CD4-positive, alpha-beta T cell treated with Interleukin-4 for 4 hours (primary cell): ENCODE measurements at places on chromosomes 4 and X.

GRCh38 chrX:42366181-42366580 is 411.8 kb downstream of the PPP1R2C start:
- DNase-seq, result no peak

DNA sequence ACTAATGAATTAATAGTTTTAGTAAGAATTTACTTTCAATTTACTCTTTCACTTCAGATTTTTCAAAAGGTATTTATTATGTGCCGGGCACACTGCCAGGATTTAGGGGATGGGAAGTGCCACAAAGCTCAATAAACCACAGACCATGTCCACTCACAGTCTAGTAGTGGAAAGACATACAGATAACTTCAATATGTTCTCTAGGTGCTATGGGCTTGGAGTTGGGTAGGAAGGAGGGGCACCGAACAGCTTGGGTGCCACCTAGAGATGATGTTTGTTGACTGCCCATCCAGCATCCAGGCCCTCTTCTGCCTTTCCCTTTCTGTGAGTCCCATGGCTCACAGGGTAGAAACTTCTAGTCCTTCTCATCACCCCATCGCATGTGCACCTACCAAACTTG is 17.8 kb downstream of the MFAP3L start:
- DNase-seq, result no peak

- no peak for DNase-seq
These were observed 2.5 kb upstream of the GABRE start for GRCh38 chrX:151977009-151977408.

- no peak for DNase-seq
These were observed 25.2 kb downstream of the NYX start for GRCh38 chrX:41472231-41472815.

DNA sequence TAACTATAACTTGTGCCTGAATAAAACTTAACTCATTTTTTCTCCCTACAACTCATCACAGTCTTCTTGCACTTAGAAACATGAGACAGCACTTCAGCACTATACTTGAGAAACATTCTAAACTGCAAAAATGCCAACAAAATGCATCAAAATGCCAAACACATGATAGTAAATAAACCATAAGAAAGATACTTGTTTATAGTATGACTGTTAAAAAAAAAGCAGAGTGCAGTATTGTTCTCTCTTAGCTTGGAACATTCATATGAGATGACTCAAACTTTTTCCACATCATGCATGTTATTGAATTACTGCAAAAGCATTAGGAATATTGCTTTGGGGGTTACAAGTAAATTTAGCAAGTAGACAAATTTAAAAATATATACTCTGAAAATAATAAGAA is 135.7 kb upstream of the ANXA10 start:
- DNase-seq, result no peak

DNA sequence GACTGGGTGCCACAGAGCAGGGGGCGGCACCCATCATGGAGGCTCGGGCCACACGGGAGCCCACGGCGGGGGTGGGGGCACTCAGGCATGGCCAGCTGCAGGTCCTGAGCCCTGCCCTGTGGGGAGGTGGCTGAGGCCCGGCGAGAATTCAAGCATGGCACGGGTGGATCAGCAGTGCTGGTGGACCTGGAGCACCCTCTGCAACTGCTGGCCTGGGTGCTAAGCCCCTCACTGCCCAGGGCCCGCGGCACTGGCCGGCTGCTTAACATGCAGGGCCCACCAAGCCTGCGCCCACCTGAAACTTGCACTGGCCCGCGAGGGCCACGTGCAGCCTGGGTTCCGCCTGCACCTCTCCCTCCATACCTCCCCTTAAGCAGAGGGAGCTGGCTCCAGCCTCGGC is 258.6 kb downstream of the CENPC start:
- DNase-seq, result no peak

DNA sequence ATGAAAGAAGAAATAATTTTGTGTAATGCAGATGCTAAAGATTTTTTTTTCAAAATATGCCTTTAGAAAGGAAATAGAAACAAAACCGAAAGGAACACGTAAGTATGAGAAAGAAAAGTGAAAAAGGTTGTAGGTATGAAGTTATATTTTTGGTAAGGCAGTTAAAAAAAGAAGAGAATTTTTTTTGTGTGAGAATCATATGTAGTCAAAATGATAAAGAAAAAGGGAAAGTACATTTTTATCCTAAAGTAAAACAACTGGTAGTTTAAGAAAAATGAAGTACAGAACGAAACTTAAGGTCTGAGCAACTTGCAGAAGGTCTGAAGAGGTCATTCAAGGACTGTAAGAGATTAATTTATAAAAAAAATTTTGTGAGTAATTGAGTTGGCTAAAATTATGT is 164.0 kb upstream of the TRAM1L1 start:
- no peak for DNase-seq

GRCh38 chr4:13821522-13821921 is 194.0 kb upstream of the BOD1L1 start:
- no peak for DNase-seq

DNA sequence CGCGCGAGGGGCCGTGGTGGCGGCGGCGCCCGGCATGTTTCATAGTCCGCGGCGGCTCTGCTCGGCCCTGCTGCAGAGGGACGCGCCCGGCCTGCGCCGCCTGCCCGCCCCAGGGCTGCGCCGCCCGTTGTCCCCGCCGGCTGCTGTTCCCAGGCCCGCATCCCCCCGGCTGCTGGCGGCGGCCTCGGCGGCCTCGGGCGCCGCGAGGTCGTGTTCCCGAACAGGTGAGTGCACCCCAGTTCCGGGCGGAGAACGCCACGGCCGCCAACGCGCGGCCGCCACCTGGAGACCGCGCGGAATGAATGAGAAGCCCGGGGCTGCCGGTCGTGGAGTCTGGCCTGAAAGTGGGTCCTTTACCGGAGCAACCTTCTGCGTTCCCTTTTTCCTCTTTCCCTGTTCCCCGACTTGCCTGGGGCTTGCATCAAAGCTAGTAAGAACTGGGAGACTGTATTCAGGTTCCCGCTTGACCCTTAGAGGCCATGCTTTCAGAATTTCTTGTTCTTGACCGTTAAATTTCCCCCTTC is 429 bp downstream of the NOCT start:
- DNase-seq, result peak; percentile 23

GRCh38 chrX:386239-386767 is 404 bp downstream of the PPP2R3B start:
- DNase-seq, result no peak

GRCh38 chr4:23373261-23373660 is 516.6 kb downstream of the PPARGC1A start:
- no peak for DNase-seq

DNA sequence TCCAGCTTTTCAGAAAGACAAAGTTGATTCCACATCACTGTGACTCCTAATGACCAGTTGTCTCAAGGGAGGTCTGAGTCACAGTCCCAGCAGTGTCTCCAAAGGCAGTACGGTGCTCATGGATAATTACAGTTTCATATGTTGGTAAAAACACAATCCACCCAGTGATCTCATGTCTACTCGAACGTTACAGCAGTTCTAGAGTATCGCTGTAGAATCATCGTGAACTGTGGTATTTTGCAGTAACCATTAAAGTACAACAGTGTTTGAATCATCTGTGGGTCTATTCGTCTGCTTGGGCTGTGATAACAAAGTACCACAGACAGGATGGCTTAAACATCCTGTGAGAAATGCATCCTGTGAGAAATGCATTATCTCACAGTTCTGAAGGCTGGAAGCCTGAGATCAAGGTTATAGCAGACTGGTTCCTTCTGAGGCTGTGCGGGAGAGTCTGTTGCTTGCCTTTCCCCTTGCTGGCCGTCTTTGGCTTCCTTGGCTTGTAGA is 121.1 kb upstream of the SORBS2 start:
- DNase-seq, result no peak

- no peak for DNase-seq
These were observed 55.6 kb downstream of the NBDY start for GRCh38 chrX:56784666-56785065.

- DNase-seq, result no peak
These were observed 1.6 kb downstream of the SPARCL1 start for GRCh38 chr4:87527431-87528220.

DNA sequence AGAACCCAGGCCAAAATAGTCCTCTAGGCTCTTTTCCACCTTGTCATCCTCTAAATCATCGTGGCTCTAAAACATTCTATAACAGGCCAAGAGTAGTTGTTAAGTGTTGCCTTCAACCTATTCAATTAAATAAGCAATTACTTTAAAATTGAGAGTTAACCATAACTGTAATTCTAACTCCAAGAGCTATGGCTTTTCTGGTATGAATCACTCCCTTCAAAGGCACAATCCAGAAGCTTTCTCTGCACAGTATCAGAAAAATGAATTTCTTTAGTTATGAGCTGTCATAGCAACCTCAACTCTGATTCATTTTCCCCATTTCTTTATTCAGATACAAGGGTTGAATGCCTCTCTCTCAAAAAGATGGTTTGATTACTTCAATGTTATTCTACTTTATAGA is 21.7 kb downstream of the INPP4B start:
- no peak for DNase-seq

DNA sequence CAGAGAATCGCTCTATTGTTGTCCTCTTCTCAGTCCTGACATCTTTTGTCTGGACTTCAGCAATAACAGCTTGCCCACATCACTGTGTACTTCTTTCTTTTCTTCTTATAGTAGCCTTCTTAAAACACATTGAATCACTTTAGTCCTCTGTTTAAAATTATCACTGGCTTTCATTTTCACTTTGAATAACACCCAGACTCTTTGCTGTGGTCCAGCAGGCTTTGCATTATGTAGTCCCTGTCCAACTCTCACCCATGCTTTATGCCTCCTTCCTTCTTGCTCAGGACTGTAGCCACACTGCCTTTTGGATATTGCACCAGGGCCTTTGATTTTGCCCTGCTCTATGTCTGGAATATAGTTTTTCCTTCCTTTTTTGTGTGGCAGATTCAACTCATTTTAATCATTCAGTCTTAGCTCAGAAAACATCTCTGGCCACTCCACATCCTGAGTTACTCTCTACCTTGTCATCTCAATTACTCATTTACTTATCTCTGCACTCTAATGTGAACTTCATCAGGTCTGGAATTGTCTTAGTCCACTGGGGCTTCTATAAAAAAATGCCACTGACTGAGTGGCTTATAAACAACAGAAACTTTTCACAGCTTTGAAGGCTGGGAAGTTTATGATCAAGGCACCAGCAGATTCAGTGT is 168.2 kb downstream of the C4orf33 start:
- no peak for DNase-seq

- no peak for DNase-seq
These were observed 510.3 kb downstream of the TECRL start for GRCh38 chr4:63898961-63899360.

GRCh38 chrX:106791495-106791894 is 11.0 kb upstream of the TBC1D8B start:
- no peak for DNase-seq

GRCh38 chr4:169253113-169253671 is 17.6 kb downstream of the SH3RF1 start:
- no peak for DNase-seq

GRCh38 chrX:1491851-1492349 is 39.2 kb upstream of the ASMTL start:
- DNase-seq, result peak; percentile 58

GRCh38 chrX:82141942-82142341 is 940.0 kb downstream of the SH3BGRL start:
- DNase-seq, result peak; percentile 35

DNA sequence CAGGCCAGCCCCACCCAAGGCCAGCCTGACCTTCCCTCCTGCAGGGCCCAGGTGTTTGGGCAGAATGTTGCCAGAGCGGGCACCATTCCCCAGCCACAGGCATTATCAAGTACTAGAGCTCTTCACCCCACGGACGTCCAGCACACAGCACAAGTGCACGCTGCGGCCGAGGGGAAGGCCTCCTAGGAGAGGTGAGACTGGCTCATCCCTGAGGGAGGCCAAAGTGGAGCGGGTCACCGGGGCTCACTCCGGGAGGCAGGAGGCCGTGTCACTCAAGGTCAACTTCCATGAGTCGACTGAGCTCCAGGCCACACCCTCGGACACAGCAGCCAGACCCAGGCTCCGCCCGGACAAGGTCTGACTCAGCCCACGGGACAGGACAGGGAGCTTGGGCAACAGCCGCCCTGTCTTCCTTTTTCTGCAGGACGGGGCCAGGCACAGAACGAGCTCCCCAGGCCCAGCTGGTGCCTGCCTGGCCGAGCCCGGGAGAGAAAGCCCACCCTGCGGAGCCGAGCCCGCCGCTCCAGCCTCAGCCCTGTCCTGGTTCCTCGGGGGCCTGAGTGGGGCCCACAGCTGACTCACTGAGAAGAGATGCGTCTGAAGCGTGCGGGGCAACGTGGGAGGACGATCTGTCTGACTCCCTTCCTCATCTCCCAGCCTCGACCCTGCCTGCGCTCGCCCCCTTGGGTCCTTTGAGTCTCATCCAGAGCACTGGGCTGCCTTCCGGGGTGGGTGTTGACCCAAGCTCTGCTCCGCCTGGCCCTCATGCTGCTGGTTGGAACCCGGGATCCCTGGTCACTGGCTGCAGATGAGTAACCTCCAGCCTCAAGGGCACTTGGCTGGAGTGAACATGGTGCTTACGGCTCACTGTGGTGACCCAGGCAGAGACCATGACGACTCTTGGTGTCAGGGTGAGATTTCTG is 1.6 kb downstream of the SLC49A3 start:
- DNase-seq, result no peak

GRCh38 chr4:62015043-62015739 is 815.1 kb downstream of the ADGRL3 start:
- no peak for DNase-seq

- no peak for DNase-seq
These were observed 109.1 kb upstream of the MED14 start for GRCh38 chrX:40844471-40844870.

DNA sequence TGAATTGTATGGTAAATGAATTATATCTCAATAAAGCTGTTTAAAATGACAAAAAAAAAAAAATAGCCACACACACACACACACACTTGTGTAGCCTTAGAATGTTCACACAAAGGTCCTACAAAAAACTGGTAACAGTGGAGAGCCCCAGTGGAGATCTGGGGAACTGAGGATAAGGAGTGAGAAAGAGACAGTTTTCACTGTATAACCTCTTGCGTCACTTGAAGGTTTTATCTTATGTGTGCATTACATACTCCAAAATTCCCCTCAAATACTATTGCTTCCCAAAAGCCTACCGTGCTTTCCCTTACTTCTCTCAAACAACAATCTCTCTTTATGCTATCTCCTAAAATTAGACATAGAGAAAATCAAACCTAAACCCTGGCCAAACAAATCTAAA is 67.8 kb downstream of the SMC1A start:
- DNase-seq, result no peak

DNA sequence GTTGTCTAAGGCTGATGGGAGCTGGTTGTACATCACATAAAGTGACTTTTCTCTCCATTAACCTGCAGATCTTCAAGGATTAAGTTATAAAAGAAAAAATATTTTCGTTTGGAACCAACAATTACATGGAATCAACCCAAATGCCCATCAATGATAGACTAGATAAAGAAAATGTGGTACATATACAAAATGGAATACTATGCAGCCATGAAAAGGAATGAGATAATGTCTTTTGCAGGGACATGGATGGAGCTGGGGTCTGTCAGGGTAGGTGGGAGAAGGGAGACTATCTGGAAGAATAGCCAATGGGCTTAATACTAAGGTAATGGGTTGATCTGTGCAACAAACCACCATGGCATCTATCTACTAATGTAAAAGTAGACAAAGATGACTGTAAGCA is 313.2 kb downstream of the FSTL5 start:
- no peak for DNase-seq
